ENCODE measurements at places on chromosomes 4 and X.

DNA sequence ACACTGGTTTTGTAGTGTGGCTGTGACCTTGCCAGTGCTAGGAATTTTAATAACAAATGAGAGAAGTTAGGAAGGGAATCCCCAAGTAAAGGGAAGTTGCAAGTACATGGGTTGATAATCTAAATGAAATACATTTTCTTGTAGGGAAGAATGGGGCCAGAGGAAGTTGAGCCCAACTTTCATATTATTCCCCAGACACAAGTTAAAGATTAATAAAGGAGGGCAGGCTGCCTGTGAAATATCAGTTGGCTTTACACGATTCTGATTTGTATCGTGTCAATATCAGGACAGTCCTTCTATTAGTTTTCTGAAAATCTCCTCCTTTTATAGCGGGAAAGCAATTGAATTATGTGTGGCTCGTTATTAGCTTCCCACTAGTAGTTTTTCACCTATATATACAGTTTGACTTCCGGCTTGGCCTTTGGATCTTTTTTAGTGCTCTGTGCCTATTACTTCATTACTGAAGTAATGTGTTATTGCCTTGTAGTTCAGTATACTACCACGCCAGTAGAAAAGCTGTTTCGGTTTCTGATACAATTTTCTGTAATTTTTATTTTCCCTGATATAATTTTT is 1.7 kb downstream of the PDLIM5 start:
- no peak for DNase-seq

- no peak for DNase-seq
Measured at GRCh38 chr4:83240379-83240875, 44.2 kb downstream of the COQ2 start.

DNA sequence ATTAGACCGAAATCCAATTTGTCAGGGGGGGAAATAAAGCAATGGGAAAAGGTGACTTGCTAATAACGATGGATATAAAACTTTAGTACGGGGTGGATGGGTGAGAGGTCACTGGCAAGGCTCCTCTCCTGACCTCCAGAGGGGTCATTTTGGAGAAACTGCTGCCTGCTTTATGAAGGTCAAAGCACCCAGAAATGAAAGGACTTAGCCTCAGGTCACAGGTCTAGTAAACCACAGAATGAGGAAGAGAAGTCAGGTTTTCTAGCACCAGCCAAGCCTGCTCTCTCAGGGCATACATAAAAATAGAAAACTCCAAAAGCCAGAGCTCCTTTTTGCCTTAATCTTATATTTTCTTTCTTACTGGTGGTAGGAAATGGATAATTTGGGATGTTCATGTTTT is 134.2 kb downstream of the SHROOM3 start:
- DNase-seq, result no peak

GRCh38 chr4:77619408-77619807 is 13.8 kb downstream of the CXCL13 start:
- DNase-seq, result no peak

GRCh38 chr4:76947369-76947768 is 2.2 kb upstream of the SEPTIN11 start:
- DNase-seq, result no peak

DNA sequence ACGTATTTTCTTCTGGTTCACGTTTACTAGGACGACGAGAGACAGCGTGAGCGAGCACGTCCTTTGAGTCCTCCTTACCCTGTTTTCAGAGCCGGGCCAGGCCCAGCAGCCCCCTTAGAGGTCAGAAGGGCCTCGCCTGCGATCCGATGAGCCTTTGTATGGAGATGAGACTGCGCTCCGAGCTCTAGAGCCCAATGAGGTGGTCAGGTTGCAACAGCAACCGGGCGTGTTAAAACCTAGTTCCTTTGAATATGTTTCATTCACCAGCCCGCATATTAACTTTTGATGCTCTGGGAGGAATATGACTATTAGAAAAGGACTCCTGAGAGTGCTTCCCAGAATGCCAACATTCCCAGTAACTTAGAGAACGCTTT is 55.6 kb upstream of the TADA2B start:
- DNase-seq, result no peak

GRCh38 chrX:10972706-10973105 is 138.4 kb upstream of the HCCS start:
- DNase-seq, result no peak

GRCh38 chrX:10356979-10357378 is 200.2 kb downstream of the CLCN4 start:
- no peak for DNase-seq

DNA sequence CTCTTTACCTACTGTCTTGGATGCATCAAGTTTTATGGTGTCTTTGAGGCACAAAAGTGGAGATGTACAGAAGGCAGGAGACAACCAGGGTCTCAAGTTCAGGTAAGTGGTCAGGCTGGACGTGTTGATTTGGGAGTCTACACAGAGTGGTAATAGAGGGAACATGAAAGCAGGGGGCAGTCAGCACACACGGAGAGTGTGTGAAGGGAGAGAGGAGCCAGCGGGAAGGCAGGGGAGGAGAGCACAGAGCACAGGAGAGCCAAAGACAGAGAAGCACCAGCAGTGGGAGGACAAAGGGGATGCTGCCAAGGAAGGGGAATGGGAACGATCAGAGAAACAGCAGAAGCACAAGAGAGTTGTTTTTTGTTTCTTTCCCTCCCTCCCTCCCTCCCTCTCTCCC is 32.9 kb downstream of the TMEM150C start:
- DNase-seq, result no peak

DNA sequence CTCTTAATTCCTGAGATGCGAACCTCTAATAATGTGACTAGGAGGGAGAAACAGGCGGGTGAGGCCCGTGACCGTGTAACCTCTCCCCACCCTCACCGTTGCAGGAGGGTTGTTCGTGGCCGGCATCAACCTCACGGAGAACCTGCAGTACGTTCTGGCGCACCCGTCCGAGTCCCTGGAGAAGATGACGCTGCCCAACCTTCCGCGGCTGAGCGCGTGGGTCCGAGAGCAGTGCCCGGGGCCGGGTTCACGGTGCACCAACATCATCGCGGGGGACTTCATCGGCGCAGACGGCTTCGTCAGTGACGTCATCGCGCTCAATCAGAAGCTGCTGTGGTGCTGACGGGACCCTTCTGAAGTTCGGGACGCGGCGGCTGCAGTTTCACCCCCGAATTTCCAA is 17.8 kb downstream of the PLCXD1 start:
- no peak for DNase-seq

DNA sequence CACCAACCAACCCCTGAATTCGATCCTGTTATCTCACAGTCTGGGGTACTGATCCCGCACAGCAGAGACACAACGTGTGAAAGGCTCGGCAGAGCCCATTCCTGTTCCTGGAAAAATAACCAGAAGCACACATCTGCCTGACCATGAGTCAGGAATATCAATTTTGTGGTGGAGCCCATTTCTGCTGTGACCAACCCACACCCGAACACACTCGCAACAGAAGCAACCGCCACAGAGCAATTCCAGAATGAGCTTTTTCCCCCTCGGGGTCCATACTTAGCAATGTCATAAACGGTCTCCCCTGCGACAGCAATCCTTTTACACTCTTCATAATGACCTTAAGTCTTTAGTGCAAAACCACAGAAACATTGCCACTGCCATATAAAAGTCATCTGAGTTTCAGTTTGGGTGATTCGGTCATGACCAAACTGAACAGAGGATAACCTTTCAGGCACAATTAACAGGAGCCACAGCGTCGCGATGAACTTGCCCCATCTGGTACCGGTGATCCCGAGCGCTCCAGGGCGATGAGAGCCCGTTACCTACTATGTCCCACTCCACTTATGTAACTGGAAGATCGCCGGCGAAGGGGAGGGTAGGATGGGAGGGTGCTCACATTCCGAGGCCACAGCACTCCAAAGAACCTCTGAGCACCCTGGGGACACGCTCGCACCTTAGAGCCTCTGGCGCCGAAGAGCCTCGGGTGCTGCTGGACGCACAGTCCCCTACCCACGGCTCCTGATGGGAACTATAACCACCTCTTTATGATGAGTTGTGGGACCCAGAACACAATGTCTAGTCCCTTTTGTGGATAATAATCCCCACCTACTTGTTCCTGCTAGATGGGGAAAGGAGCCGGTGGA is 1.1 kb downstream of the MECP2 start:
- DNase-seq, result peak; percentile 9

DNA sequence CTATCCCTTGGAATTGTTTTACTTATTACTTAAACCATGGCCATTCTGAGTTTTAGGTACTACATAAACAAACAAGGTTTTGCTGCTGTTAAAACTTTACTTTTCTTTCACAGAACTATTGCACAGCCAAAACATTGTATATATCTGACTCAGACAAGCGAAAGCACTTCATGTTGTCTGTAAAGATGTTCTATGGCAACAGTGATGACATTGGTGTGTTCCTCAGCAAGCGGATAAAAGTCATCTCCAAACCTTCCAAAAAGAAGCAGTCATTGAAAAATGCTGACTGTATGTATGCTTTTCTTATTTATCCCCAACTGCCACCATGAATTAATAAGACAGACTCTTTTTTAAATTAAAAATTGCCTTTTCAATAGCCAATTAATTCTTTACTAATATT is 69.8 kb downstream of the CCKAR start:
- no peak for DNase-seq

DNA sequence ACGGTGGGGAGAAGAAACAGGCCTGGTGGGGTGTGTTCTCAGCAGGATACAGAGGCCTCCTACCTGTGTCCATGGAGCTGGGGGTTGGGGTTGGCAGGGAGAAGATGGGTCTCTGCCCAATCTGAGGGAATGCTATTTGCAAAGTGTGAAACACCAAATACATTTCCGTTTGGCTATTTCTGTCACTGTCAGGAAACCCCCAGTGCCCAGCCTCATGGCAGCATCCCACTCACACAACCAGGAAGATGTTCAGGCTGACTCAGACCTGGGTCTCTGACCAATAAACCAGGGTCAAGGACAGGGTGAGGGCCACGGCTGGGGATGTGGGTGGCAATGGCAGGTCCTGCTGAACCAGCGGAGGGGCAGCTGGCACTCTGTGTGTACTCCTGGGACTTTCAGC is 41.3 kb downstream of the BCOR start:
- no peak for DNase-seq

- no peak for DNase-seq
Measured at GRCh38 chr4:84032372-84032771, 466.7 kb downstream of the NKX6-1 start.

- no peak for DNase-seq
Measured at GRCh38 chrX:95290455-95290854, 1394.2 kb upstream of the DIAPH2 start.

DNA sequence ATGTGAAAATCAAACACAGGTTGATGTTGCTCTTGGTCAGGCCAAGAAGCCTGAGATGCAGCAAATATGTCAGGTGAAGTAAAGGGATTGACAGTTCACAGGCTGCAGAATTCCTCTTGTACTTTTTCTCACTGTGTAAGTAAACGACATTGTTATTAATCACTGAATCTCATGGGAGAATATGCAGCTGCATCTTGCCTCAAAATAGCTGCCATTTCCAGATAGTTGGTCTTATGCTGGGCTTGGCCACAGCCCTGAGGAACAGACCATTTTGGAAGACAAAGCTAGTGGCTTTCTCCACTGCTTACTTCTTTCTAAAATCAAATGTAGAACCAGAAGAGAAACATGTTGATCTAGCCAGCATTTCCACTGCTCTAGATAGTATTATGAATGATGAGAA is 403.4 kb upstream of the NR3C2 start:
- DNase-seq, result no peak

DNA sequence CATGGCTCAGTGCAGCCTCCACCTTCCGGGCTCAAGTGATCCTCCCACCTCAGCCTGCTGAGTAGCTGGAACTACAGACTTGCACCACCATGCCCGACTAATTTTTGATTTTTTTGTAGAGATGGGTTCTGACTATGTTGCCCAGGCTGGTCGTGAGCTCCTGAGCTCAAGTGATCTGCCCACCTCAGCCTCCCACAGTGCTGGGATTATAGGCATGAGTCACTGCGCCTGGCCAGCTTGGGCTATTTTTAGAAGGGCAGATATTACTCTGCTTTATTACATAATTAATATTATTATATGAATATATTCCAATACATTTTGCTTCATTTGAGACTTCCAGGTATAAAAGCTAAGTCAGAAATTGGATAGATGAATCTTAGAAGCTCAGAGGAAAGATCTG is 143.7 kb upstream of the ANK2 start:
- no peak for DNase-seq

GRCh38 chr4:76951672-76952010 is 2.1 kb downstream of the SEPTIN11 start:
- DNase-seq, result no peak

DNA sequence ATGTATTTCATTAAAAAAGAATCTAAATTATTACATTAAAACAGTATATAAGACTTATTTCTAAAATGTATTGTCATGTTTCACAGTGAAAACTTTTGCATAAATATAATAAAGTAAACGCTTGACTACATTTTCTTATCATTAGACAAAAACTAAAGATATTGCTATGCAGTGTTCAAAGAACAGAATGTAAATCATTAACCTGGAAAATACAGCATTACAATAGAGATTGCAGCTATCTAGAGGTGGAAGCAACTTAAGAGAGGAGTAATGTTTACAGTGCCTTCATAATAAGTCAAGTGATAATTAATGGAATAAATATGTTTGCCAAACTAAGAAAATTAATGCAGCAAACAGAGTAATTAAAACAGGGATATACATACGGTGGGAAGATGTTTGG is 940.9 kb downstream of the FSTL5 start:
- DNase-seq, result no peak

DNA sequence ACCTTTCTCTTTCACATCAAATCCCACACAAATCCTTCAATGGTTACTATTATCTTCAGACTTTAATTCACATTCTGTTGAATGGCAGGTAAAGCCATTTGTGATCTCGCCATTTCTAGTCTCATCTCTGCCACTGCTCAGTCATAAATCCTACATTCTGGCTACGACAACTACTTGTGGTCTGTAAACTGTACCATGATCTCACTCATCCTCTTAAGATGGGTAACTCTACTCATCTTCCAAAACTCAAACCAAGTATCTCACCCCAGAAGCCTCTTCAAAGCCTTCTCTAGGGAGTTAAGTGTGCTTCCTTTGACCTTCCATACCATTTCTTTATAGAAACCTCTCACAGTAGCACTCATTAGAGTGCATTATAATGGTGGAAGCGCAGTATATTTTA is 101.8 kb downstream of the NEK1 start:
- no peak for DNase-seq

DNA sequence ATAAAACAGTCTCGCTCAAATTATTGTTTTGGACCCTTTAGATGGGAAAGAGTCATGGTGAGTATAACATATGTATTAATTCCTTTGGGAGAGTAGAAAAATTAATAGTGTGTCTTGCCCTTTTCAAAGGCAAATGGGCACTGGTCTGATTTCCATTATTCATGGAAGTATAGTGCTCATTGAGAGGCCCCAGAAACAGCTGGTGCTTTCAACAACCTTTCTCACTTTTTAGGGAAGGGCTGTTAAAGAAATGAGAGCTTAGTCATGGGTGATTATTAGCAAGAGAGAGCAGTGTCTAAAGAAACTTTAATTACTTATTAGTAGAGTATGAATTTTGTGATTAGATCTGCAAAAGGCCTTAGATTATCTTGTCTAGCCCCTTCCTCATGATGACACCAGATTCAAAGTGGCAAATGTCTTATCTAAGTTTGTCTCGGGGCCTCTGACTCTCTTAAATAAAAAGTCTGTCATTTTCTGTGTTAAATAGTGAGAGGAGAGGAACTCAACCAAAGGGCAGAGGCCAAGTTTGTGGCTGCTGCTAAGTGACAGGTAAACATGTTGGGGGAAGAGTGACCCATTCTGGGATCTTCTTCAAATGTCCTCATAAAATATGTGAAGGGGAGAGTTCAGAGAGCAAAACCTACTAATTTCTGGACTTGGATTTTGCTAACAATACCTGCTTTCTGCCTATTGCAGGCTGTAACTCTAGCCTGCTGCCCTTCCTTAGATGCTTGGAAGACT is 110.6 kb downstream of the REPS2 start:
- DNase-seq, result no peak

All from activated CD4-positive, alpha-beta T cell treated with anti-CD3 and anti-CD28 coated beads, Interleukin-2, amount 10 ng/mL, durations not matched to agents 7 days and 5 days (primary cell).